ENCODE measurements at places on chromosomes 13 and 19. TPM values are rescaled to one million over a fixed set of nuclear protein-coding genes. Genes with fewer than 3 reads are reported as not detected.

KRI1 gene
- total RNA-seq, result 9.3 TPM

CLDN10 gene
- 0.29 TPM for total RNA-seq

NLRP11 gene
- not detected for total RNA-seq

ZNF835 gene
- 0.14 TPM for total RNA-seq

KLHL1 gene
- not detected for total RNA-seq

ZNF534 gene
- total RNA-seq, result not detected

ZNF527 gene
- 5.2 TPM for total RNA-seq

PSG1 gene
- total RNA-seq, result not detected

FLT1 gene
- 268 TPM for total RNA-seq

IL4I1 gene
- 1.1 TPM for total RNA-seq

ZFR2 gene
- not detected for total RNA-seq

KLK8 gene
- not detected for total RNA-seq

SMIM7 gene
- 45.9 TPM for total RNA-seq

LYPD3 gene
- not detected for total RNA-seq

LONP1 gene
- 91.6 TPM for total RNA-seq

WDR88 gene
- not detected for total RNA-seq

SRRM5 gene
- total RNA-seq, result 0.27 TPM

LIPE gene
- 2.9 TPM for total RNA-seq

SSC5D gene
- total RNA-seq, result 0.79 TPM
